ENCODE measurements at places on chromosomes 1 and 21.

DNA sequence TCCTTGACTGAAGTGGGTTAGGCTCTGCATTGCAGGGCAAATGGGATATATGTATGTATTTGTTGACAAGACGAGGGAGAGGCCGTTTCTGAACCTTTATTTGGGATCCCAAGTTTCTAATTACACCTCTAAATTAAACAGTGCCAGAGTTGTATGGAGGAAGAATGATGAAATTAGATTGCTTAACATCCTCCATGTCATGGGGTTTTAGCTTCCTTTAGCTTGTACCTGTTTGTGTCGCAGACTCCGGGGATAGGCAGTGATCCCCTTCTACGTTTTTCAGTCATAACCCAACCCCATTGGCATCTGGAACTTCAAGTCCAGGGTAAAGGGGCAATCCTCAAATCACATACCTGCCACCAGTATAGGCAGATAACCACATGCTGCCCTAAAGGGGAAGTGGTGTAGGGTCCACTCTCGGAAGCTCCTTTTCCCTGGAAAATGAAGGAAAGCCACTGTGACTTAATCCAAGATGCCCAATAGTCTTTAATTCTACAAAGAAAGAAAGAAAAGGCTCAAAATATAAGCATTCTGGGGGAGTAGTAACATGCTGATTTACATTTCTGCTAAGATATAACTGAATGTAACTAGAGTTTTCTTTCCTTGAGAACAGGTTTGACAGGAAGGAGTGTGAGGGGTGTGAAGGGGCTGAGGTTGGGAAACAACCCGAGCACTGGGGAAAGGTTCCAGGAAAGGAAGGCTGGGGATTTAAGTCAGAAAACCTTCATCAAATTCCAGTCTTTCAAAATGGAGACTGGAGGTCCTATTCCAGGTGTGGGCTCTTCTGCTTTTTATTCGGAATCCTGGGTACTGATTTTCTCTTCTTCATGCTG is 77.6 kb downstream of the RGL1 start:
- DNase-seq: no peak

DNA sequence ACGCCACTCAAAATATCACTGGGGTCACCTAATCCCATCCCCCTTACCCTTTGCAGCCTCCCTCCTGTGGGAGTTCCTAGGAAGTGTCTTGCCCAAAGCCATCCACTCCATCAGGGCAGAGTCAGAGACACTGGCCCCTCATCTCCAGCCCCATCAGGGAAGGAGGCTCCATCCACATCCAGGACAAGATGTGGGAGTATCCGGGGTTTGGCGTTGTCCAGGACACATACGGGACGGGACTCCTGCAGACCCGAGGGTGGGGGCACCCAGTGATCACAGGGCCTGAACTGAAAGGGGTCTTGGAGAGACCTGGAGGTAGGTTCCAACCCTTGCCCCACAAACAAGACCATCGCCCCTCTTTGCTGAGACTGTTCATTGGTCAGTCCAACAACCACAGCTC is 348.2 kb downstream of the MATN1 start:
- DNase-seq: no peak

DNA sequence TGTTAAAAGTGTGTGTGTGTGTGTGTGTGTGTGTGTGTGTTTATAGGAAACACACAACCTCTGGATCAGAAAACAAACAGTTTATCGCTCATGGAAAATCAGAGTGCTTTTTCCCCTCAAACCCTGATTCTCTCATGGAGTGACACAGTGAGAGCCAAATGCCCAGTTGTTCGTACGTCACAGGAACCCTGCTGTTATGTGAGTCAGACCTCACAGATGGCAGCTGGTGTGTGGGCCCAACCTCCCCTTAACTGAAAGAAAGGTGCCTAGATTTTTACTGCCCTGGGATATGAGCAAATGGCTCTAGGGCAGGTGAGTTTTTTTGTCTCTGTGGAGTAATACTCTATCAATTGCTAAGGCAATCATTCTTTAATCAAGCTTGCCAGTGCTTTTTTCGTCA is 1788.1 kb downstream of the BRINP3 start:
- DNase-seq: no peak

GRCh38 chr1:6704746-6705145 is 3.1 kb upstream of the DNAJC11 start:
- DNase-seq: no peak

GRCh38 chr1:214808845-214809460 is 206.0 kb downstream of the CENPF start:
- DNase-seq: no peak

DNA sequence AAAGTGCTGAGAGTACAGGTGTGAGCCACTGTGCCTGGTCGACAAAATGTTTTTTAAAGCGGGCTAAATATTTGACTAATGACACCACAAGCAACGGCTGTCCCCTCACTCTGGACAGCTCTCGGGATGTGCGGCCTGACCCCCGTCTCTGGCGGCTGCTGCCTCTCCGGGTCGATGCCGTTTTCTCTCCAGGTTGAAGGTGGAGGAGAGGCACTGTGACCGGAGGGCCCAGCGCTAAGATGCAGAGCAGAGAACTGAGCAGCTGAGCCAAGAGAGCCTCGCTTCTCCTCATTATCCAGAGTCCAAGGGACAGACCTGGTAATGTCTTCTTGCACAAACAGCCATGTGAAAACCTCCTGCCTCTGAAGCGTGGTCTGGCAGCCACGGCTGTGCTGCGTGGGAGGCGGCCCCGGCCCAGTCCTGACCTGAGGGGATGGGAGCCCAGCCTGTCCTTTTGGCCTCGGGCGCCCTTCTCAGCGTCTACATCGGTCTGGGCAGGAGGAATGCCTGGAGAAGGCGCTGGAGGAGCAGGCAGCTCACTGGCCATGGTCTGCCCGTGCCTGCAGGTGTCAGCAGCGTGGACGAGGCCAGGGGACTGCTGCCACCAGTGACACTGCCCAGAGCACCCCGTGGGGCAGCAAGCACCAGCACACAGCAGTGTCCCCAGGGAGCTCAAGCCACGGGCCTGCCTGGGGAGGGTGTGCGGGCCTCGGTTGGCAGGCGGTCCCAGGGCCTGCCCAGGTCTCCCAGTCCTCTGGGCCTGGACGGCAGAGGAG is 10.3 kb downstream of the MORN1 start:
- DNase-seq: no peak

DNA sequence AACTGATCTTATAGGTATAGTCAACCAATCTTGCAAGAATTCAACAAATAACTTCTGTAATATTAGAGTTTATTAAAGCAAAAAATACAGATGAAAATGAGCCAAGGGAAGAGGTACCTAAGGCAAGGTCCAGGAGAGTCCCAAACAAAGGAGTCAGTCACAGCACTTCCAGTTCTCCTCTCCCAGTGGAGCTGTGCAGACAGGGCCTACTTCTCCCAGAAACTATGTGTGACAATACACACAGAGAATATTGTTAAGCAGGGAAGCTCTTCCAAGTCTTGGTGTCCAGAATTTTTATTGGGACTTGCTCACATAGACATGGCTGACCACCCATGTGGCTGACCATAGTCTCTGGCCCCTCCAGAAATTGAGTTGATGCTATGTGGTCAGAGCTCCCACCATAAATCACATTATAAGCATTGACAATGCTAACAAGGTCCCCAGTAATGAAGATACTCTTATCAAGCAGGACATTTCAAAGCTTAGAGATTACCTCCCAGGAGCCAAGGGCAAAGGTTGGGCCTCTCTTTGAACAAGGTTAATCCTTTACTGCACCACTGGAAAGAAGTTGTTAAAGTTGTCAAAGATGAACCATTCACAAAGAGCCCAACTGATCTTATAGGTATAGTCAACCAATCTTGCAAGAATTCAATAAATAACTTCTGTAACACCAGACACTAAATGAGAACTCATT is 3.5 kb upstream of the CD244 start:
- DNase-seq: no peak

DNA sequence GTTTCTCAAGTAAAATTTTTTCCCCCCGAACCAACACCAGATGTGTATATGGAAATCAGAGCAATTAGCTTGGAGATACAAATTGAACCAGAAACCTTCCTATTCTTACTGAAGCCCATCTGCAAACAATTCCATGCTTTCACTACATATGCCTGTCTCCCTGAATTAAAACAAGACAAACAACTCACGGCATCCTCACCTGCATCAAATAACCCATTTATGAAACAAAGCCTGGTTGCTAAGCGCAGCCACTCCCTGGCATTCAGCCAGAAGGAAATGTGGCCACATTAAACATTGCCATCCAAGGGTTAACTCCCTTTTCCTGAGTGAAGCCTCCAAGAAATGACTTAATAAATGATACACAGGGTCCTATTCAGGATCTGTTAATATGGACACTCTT is 55.3 kb downstream of the APP start:
- no peak for DNase-seq

- no peak for DNase-seq
Observed at GRCh38 chr1:185312361-185313138, 4.5 kb downstream of the IVNS1ABP start.

GRCh38 chr1:155650231-155650757 is 38.3 kb downstream of the YY1AP1 start:
- no peak for DNase-seq

DNA sequence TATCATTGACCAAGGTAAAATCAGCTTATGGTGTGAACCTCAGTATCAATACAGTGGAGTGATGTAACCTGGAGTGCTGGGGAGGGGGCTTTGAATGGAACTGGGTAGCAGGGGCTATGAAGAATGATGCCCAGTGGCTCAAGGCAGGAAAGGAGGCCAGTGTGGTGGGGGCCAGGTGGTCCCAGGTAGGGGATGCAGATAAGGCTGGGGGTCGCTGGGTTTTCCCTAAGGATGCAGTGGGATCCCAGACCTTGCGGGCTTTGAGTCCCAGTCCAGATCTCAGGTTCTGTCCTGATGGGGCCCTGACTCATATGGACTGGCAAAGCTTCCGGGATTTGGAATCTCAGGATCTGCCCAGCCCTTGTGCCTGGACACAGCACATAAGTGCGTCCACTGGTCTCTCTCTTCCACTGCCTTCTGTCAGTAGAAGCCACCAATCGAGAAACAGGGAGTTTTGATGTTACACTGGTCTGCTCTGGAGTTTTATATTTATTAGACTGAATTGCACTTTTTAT is 52.0 kb downstream of the S100B start:
- DNase-seq: no peak

DNA sequence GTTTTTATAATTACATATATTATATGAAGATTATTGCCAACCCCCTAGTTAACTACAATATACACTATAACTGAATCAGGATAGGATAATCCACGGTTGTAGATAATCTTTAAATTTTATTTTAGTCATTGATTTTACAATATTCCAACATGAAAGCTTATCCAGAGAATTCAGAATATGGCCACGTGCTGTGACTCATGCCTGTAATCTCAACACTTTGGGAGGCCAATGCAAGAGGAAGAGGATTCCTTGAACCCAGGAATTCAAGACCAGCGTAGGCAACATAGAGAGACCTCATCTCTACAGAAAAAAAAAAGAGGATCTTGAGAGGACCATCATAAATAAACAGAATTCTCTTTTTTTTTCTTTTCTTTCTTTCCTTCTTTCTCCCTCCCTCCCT is 119.6 kb upstream of the CACYBP start:
- DNase-seq: no peak

DNA sequence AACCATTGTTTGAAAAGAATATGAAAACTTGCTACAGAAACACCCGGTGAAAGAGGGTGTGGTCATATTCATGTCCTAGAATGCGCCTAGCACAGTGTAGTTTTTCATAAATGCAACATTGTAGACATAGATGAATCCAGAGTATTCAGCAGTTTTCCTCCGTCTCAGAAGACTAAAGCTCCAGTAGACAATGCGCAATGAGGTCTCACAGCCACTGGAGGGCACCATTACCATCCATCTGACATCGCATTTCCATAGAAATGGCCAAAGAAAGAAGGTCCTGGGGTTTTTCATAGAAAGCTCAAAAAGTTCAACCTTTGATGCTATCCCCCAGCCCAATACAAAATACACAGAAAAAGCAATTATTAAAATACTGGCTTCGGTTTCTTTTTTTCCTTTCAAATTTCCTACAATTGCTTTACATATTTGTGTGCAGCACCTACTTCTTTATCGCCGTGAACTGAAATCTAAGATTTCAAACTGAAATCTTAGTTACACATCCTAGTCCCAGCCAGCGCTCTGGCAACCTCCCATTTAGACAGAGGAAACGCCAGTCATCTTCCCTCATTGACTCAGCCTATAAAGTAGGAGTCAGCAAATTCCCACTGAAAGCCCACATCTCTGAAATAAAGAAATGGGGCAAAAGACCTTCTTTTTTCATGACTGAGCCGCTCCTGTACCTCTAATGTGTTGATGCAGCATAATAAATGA is 3.9 kb upstream of the CD58 start:
- DNase-seq: peak; percentile 68

DNA sequence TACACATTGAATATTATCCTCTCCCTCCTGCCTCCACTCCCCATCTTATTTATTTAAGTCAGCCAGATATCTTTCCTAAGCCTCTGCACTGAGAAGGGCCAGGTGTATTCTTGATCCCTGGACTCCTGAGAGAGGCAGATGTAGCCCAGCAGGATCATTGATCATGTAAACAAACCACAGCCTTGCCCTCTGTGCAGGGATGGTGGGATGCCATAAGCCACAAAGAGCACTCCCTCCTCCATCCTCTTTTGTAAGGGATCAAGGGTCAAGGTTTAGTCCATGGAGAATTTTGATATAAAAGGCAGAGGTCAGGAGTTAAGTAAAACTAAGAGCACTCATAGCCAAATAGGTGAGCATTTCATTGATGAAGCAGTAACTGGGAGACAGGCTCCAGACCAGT is 17.3 kb downstream of the PHGDH start:
- DNase-seq: no peak

DNA sequence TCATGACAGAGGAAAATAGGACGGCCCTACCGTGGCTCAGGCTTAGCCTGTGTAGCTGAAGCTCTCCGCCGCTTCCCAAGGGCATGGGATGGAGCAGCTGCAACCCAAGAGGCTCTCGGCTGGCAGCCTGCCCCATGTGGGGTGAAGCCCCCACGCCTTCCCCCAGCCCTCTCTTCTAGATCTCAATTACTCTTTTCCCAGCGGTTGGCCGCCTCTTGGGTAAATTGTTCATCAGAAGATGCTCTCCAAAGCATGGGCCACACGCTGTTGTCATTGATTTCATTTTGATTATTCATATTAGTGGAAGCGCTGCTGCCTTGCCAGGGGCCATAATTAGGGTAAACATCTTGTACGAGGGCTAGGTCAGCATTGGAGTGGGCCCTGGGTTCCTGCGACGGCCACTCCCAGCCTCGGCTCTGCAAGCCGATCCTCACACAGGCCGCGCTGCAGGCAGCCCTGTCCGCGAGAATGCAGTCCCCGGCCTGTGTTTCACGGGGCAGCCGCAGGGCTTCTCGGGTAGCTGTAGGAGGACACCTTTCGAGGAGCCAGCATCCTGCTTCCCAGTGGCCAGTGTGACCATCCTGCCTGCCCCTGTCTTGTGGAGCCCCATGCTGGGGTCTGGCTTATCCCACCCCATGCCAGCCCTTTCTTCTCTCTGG is 114.4 kb upstream of the VAMP3 start:
- no peak for DNase-seq

GRCh38 chr1:109802901-109803561 is 39.3 kb upstream of the EPS8L3 start:
- no peak for DNase-seq

Measured in CD4-positive, alpha-beta T cell treated with Interleukin-21 for 1 hour (primary cell).